ENCODE measurements at places on chromosomes 7 and 10. TPM values are rescaled to one million over a fixed set of nuclear protein-coding genes. Genes with fewer than 3 reads are reported as not detected.

- DNase-seq, result no peak
Observed at GRCh38 chr10:30185916-30186315, 126.5 kb upstream of the JCAD start.

GRCh38 chr10:76333796-76334195 lies 902.4 kb downstream of the LRMDA start:
- DNase-seq, result no peak

GRCh38 chr7:7739204-7740036 lies 21.0 kb upstream of the RPA3 start:
- DNase-seq, result no peak

DNA sequence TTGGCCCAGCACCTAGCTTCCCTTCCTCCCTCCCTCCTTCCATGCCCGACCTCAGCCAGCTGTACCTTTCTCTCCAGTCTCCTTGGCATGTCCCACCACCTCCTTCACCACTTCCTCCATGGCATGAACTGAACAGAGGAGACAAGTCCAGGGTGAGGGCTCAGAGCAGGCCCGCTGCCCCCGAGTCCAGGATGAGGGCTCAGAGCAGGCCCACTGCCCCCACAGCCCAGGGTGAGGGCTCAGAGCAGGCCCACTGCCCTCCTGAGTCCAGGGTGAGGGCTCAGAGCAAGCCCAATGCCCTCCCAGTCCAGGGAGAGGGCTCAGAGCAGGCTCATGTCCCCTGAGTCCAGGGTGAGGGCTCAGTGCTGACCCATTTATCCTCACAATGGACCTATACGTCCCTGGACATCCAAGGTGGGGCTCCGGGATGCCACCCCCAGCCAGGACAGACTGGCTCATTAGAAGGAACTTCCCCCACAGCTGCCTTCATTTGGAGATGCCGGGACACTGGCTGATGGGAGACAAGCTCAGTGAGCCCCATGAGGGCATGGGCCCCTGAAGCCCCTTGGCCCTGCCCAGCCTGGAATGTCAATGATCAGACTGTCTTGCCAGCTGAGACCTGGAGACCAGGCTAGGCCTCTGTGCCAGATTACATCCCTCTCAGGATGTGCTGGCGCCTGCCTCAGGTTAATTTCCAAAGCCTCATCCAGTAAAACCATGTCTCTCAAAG lies 30.0 kb downstream of the AGAP4 start:
- DNase-seq, result no peak

GRCh38 chr7:1112109-1112508 lies 24.2 kb downstream of the GPER1 start:
- DNase-seq, result peak; percentile 35

- DNase-seq, result no peak
Observed at GRCh38 chr7:54664235-54665228, 94.5 kb downstream of the SEC61G start.

GRCh38 chr10:36114913-36115312 lies 472.8 kb upstream of the FZD8 start:
- no peak for DNase-seq

DNA sequence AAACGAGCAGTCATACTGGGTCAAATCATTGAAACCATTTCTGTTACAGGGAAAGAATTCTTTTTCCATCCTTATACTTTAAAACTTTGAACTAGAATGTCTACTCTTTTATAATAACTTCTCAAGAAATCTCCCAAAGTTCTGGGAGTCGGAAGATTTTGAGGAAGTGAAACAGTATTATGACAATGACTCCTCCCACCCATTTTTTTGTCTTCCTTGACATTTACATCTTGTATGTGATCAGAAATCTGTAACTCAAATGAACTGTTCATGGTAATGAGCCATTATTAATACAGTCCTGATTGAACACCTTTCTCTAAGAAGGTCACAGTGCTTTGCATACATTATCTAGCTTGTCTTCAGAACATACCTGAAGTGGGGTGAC lies 227.4 kb downstream of the CELF2 start:
- DNase-seq, result no peak

- no peak for DNase-seq
Observed at GRCh38 chr10:28774051-28774995, 97.0 kb downstream of the BAMBI start.

DNA sequence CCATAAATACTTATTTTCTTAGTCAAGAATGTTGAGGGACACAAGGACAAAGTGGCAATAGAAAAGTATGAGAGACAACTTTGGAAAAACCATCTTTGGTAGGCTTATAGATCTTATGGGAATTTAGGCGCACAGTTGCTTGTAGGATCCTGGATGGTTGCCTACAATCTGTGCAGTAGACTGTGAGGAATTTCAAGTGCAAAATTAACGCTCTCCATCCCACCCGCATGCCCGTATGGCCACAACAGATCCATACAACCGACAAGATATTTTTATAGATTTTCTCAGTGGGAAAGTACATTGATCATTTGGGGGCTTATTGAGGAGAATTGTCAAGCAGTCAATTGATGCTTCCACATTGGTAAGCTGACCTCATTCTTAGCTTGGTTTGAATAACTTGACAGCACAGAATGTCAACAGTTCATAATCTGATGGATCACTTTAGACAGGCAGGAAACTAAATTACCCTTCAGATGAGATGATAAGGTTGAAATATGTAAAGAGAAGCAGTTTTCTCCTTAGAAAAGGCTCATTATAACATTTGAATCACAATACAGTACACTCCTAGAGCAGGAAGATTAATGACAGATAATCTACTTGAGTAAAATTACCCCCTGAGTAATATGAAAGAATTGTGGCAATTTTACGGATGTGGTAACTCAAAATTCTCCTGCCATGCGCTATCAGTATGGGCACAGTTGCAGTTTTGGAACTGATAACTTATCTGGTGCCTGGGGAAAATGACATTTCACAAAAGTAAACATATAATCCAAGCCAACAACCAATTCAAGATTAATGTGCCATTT lies 479.7 kb downstream of the KIF20B start:
- DNase-seq, result no peak

GRCh38 chr10:88114368-88114767 lies 250.9 kb downstream of the PTEN start:
- peak; percentile 48 for DNase-seq

- DNase-seq, result no peak
Observed at GRCh38 chr7:37796138-37796775, 52.1 kb upstream of the NME8 start.

DNA sequence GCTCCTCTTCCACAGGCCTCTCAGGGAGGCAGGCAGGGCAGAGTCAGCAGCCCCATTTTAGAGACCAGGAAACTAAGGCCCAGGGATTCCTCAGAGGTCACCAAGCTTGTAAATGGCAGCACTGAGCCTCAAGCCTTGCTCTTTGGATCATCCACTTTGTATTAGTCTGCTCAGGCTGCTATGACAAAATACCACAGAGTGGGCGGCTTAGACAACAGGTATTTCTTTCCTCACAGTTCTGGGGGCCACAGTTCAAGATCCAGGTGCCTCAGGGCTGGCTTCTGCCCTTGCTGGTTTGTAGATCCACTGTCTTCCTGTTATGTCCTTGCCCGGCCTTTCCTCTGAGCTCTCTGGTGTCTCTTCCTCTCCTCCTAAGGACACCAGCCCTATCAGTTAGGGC lies 151.2 kb downstream of the GRK5 start:
- DNase-seq, result no peak

- no peak for DNase-seq
Observed at GRCh38 chr7:17844514-17845196, 95.6 kb downstream of the SNX13 start.

The PIK3CG gene
- total RNA-seq, result 1.6 TPM

The PRTFDC1 gene
- 6.5 TPM for total RNA-seq

The IFIT1B gene
- not detected for total RNA-seq

The ABCB4 gene
- total RNA-seq, result 5.0 TPM

The LIPJ gene
- not detected for total RNA-seq

The NEBL gene
- 623 TPM for total RNA-seq

The SCIN gene
- total RNA-seq, result 0.13 TPM

The SFTPA1 gene
- total RNA-seq, result 0.22 TPM

The RBP3 gene
- total RNA-seq, result not detected

The ERVW-1 gene
- not detected for total RNA-seq

The OR6B1 gene
- not detected for total RNA-seq

Measured in Right ventricle myocardium superior (tissue), 1 donor.